ENCODE measurements at places on chromosomes 11 and 22. TPM values are rescaled to one million over a fixed set of nuclear protein-coding genes. Genes with fewer than 3 reads are reported as not detected.

C22orf42 gene
- not detected for total RNA-seq

HTR3B gene
- total RNA-seq: not detected

SAA4 gene
- not detected for total RNA-seq

MUC6 gene
- not detected for total RNA-seq

SOX6 gene
- total RNA-seq: 0.51 TPM

SLC22A6 gene
- total RNA-seq: not detected

RRM1 gene
- total RNA-seq: 45.9 TPM

IGF2 gene
- 0.36 TPM for total RNA-seq
